Femur (tissue), 1 donor: ENCODE measurements at places on chromosomes 7 and 10.
A peak's percentile ranks its signal among the peaks of the same experiment; 100 is the strongest.

GRCh38 chr7:25642849-25643248, 414.6 kb upstream of the NPVF start:
- no peak for DNase-seq

- DNase-seq: no peak
Measured at GRCh38 chr7:156560075-156560474, 80.5 kb upstream of the RNF32 start.

DNA sequence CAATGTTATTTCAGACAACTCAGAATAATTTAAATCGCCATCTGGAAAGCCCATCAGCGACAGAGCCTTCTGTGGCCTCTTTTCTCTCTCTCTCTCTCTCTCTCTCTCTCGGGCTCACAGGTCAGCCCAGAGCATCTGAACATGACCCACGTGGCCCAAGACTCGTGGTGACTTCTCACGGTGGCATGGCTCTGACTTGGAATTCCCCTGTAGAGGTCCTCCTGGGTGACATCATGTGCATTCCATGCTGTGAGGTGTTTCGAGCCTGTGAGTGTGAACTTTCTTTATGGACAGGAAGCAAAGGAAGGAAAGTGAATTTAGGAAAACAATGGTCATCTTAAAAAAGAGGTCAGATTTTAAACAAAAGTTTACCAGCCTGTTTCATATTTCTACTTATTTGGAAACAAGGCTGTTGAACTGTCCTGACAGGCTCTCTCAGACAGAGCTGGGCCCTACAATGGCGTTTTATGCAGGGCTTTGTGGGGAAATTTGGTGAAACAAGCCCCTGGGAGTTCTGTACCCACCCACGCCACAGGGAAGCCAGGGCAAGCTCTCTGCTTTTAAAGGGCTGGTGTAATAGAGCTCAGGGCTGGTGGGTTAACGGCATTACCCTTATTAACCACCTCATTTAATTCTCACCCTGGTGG, 359.7 kb upstream of the ZNF32 start:
- DNase-seq: peak; percentile 23

- DNase-seq: no peak
Measured at GRCh38 chr10:184911-185310, 49.7 kb downstream of the ZMYND11 start.

- no peak for DNase-seq
Measured at GRCh38 chr7:10998996-10999757, 25.5 kb downstream of the PHF14 start.

- DNase-seq: peak; percentile 84
Measured at GRCh38 chr7:129210256-129210988, 14.4 kb upstream of the AHCYL2 start.

DNA sequence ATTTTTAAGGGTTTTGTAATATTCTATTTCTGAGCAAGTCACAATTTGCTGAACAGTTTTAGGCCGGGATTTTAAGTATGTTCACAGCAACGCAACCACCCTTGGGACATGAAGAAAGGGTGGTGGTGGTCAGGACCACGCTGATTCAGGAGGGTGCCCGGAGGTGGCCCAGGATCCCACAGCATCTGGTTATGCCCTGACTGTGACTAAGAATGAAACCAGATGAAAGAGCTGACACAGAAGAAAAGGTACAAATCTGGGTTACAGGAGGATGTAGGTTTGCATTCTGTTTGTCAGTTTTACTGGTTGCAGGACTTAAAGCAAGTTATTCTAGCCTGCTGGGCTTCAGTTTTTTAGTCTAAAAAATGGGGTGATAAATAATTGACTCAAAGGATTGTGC, 279.7 kb downstream of the CCSER2 start:
- no peak for DNase-seq

GRCh38 chr7:10934292-10934691, 39.4 kb upstream of the PHF14 start:
- DNase-seq: no peak

DNA sequence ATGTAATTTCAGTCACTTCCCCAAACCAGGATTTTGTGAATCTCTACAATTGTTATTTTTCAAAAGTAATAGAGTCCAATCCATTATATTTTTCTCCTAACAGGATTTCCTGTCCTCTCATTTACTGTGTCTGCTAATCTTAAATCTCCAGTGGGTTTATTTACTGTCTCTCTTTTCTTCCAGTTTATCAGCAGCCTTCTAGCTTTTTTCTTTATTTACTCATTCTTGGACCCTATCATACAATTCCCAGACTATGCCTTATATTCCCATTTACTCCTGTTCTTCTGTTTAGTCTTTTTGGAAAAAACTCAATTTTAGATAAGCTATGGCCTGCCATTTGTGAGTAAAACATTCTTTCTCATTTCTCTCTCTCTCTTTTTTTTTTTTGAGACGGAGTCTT, 94.7 kb downstream of the STK31 start:
- no peak for DNase-seq

- DNase-seq: no peak
Measured at GRCh38 chr10:94005050-94005449, 11.3 kb downstream of the PLCE1 start.

DNA sequence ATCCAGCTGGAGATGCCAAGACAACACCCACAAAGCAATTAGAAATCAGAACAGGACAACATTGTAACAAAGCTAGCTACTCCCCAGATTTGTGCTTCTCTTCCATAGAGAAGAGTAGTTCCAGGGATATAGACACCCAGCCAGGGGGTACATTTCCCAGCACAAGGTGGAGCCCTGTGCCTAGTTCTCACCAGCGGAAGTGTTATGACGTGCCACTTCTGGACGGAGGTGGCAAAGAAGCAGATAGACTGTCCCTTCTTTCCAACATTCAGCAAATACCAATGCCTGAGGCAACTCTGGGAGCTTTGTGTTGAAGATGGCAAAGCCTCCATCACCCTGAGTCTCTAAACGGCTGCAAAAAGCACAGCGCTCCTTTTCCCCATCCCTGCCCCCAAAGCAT, 23.4 kb upstream of the GSAP start:
- peak; percentile 47 for DNase-seq

GRCh38 chr7:159156436-159157245, 12.0 kb upstream of the VIPR2 start:
- DNase-seq: no peak

- DNase-seq: no peak
Measured at GRCh38 chr7:84058311-84059076, 136.1 kb downstream of the SEMA3A start.

DNA sequence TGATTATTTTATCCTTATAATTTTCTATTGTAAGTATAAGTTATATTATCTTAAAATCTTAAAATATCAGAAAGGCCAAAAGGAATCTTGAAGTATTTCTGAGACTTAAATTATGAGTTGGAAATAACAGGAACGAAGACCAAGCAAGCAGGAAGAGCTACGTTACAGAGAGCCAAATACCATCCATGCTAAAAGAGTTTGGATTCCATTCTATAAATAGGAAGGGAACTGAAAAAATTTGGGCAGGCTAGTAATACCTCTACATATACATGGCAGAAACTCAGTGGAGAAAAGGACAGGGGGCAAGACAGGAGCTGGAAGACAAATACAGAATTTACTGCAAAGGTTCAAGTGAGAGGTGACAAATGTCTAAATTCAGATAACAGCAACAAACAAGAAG, 16.7 kb downstream of the ITGB1 start:
- DNase-seq: no peak

GRCh38 chr10:126549344-126549743, 121.1 kb downstream of the C10orf90 start:
- DNase-seq: no peak
